ENCODE measurements at places on chromosomes 11 and 22.

DNA sequence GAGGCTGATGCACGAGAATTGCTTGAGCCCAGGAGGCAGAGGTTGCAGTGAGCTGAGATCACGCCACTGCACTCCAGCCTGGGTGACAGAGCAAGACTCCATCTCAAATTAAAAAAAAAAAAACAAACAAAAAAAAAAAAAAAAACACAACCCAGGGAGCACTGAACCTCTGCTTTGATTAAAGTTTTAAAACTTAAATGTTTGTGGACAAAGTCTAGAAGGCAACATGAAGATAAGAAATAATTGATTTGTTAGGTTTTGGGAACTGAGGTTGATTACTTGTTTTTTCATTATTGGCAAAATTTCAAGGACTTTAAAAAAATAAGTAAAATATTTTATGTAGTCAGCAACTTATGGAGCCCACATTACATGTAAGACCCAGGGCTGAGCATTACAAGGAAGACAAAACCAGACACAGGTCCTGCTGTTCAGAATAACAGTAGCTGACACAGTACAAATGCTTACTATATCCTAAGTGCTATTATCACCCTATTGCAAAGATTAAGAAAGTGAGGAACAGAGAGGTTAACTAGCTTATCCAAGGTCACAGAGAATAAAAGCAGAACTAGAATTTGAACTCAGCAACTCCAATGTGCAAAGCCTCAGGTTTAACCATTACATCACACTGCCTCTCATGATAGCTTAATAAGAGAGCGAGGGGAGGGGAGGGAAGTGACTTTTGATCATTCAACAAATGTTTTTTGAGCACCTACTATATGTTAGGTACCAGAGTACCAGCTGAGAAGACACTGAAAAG lies 2.3 kb upstream of the CRY2 start:
- no peak for DNase-seq
- H3K27ac ChIP-seq = no peak overlapping the region
- peaks cover 5% of the 10 kb centered on the region for H3K4me1 ChIP-seq
- H3K4me3 ChIP-seq = no peak overlapping the region

DNA sequence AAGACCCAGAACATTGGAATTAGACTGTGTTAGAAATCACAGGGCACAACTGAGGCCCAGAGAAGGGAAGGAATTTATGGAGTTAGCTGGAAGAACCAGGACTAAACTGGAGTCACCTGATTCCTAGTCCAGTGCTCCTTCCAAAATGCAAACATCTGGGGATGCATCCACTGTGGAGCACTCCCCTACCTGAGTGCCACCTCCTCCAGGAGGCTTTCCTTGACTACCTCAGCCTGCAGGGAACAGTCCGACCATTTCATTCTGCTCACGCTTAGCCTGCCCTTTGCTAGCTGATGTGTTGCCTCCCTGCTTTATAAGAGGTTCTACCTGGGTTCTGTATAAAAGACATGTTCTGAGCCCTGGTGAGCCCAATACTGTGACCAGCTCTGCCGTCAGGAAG lies 24.0 kb downstream of the CHRDL2 start:
- no peaks in the 10 kb centered on the region for H3K36me3 ChIP-seq
- no peak for DNase-seq
- H3K27ac ChIP-seq = no peak overlapping the region
- H3K27me3 ChIP-seq = no peaks in the 10 kb centered on the region

- H3K4me3 ChIP-seq = no peak overlapping the region
- H3K4me1 ChIP-seq = peaks cover 15% of the 10 kb centered on the region
- H3K27me3 ChIP-seq = no peaks in the 10 kb centered on the region
- H3K36me3 ChIP-seq = no peaks in the 10 kb centered on the region
Measured at GRCh38 chr11:70637186-70637800, 239.0 kb downstream of the CTTN start.

DNA sequence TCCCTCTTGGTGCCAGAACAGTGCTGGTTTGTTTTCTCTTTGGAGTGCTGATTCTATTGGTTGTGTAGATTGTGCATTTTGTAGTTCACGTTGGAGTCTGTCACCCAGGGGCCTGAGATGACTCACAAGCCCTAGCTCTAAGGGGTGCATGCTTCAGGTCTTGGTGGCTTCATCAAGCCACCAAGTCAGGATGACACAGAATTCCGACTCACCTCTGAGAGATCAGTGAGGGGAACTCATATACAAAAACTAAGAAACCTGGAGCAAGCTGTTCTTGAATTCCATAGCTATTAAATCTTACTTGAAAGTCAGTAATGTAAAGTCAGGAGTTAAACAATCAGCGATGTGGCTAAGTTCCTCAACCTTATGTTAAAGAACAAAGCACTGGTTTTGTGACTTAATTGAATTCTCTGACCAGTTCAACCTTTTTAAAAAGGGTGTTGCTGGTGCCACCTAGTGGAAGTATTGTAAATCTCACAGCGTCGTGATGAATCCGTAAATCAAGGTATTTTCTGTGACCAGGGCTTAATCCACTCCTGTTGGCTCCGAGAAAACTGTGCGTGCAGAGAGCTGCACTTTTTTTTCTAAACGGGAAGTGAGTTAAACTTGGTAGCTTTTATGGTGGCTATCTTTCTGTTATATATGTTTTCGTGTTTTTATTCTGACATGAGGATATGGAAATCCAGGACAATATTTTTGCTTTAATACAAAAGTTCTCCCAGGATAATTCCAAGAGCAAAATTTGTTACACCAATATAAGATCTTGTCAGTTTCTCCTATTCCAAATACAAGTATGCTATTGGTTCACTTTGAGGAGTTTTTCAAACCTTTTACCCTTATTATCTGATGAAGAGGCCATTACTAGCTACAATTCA lies 14.6 kb downstream of the MMP13 start:
- no peak overlapping the region for H3K27ac ChIP-seq
- H3K4me1 ChIP-seq = no peaks in the 10 kb centered on the region
- peak; percentile 7 for DNase-seq
- no peaks in the 10 kb centered on the region for H3K36me3 ChIP-seq
- no peaks in the 10 kb centered on the region for H3K27me3 ChIP-seq

- H3K27ac ChIP-seq = no peak overlapping the region
- H3K4me1 ChIP-seq = no peaks in the 10 kb centered on the region
- no peak overlapping the region for H3K4me3 ChIP-seq
Measured at GRCh38 chr22:37529652-37530345, 10.6 kb upstream of the CARD10 start.

DNA sequence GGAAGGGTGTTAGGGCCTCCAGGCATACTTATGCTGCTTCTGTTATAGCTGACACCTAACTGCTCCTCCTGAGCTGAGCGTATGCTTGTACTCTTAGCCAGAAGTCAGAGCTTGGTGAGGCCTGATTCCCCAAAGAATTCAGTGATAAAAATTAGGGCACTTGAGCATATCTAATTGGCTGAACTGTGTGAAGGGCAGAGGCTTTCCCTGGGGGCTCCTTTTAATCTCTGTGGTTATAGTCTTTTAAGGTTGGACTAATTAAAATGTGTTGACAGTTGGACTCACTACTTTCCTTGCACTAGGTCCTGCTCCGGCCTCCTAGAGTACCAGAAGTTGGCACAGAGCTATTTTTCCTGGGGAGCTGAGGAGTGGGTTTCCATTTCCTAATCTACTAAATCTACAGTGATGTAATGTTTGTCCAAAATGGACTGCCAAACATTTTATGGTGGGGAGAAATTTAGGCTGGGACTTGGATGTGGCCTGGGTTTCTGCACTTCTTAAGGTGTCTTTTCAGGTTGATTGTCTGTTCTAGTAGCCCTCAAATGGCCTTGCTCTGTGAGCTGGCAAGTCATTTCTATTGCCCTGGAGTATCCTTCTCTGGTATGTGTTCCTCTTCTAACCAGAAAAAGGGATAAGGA lies 18.4 kb downstream of the STIM1 start:
- no peak overlapping the region for H3K27ac ChIP-seq
- H3K36me3 ChIP-seq = no peaks in the 10 kb centered on the region
- no peak overlapping the region for H3K4me3 ChIP-seq
